ENCODE measurements at places on chromosomes 4 and X. TPM values are rescaled to one million over a fixed set of nuclear protein-coding genes. Genes with fewer than 3 reads are reported as not detected.

GRCh38 chrX:131301155-131301554, 12.0 kb upstream of the IGSF1 start:
- no peak for DNase-seq

DNA sequence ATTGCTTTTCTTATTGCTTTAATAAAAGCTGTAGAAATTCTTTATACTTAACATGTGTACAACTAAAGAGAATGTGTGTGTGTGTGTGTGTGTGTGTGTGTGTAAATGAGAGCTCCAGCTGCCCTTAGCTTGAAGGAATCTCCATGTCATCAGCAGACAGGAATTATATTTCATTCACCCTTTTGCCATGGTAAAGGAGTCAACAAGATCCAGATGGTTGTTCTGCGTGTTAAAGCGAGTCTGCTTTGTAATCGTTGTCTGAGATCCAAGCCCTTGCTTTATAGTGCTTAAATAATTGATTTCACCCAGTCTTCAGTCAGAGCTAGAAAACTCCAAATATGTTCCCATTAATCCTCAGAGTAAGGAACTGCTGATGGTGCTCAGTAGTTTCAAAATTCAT, 285.5 kb downstream of the PDGFC start:
- DNase-seq = no peak

DNA sequence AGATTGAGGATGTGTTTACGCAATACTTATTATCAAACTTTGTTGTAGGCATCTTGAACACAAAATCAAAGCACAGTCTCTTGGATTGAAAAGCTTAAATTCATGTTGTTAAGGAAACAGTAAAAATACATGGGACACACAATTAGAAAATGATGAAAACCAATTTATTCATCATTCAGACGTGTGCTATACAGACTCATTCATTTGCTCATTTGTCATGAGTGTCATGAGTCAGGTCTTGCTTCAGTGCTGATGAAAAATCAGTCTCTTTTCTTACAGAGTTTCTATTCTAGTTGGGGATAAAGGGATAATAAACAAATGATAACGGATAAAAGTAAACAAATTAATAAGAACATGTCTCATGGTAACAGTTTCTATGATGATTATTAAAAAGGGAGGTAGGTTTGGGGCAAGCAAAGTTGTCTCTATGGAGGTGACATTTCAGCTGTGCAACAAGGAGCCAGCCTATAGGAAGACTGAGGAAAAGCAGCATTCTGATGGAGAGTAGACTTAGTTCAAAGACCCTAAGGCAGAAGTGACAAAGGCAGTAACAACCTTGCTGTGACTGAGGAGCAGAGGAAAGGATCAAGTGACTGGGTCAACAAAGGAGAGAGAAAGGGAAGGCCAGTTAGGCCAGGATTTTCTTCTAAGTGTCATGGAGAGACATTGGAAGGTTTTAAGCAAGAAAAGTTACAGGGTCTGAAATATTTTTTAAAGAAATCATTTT, 224.0 kb upstream of the HHIP start:
- DNase-seq = no peak

- DNase-seq = no peak
Observed at GRCh38 chr4:69782651-69783310, 22.4 kb upstream of the SULT1B1 start.

GRCh38 chr4:156946516-156947424, 24.8 kb downstream of the PDGFC start:
- DNase-seq = no peak

TEX13D gene
- not detected for total RNA-seq

GRCh38 chr4:47145630-47146029, 114.3 kb downstream of the GABRB1 start:
- no peak for DNase-seq

PPP1R2C gene
- not detected for total RNA-seq
